ENCODE measurements at places on chromosomes 11 and 22.

DNA sequence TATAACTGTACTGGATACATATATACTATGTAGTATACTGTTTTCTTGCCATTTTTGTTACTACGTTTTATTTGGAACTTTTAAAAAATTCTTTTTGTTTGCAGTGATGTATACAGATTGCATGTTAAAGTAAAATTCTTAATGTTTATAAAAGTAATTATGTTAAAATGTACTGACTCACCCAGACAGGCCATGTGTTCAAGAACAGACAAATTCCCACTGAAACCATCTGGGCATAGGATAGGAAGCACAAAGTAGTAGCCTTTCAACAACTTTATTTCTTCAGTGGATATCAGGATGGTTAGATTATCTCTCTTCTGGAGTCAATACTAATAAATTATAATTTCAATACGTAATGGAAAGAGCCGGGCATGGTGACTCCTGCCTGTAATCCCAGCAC is 19.8 kb downstream of the PRMT3 start:
- DNase-seq, result no peak

- DNase-seq, result no peak
These were observed 140.1 kb downstream of the ST3GAL4 start for GRCh38 chr11:126495281-126496220.

DNA sequence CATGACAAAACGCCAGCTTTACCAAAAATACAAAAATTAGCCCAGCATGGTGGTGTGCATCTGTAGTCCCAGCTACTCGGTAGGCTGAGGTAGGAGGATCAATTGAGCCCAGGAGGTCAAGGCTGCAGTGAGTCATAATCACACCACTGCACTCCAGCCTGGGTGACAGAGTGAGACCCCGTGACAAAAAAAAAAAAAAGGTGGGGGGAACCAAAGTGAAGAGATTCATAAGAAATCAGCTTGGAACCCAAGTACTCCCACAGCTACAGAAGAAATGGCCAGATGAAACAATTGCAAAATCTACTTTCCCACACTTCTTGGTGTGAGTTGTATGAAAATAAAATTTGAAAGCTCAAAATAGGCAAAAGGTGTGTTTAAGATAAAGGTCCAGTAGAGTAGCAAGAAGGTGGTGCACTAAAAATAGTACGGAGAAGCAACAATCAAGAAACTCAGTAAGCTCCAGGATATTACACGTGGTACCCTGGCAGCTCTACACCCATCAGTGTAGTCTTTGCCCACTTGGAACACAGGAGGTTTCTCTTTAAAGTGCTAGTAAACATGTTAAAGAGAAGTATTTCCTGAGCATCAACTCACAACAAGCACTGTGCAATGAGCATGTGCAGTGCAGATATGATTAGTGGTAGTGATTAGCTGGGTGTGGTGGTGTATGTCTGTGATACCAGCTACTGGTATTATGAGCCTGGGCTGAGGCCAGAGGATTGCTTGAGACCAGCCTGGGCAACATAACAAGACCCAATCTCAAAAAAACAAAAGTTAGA is 5.3 kb downstream of the HARBI1 start:
- no peak for DNase-seq

DNA sequence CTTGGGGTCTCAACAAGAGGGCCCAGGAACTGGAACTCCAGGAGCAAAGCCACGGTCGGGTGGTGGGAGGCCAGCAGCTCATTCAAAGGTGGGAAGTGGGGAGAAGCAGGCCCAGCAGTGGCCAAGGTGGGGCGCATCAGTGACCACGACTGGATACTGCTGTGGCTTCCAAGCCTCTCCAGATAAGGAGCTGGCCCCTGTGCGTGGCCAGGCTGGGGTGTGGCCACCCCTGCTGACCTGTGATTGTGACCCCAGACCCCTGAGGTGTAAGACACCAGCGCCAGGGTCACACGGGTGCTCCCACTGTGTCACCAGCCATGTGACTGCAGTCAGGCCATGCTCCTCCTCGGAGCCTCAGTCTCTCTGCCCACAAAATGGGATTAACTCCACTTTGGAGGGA is 20.3 kb downstream of the A4GALT start:
- DNase-seq, result no peak

DNA sequence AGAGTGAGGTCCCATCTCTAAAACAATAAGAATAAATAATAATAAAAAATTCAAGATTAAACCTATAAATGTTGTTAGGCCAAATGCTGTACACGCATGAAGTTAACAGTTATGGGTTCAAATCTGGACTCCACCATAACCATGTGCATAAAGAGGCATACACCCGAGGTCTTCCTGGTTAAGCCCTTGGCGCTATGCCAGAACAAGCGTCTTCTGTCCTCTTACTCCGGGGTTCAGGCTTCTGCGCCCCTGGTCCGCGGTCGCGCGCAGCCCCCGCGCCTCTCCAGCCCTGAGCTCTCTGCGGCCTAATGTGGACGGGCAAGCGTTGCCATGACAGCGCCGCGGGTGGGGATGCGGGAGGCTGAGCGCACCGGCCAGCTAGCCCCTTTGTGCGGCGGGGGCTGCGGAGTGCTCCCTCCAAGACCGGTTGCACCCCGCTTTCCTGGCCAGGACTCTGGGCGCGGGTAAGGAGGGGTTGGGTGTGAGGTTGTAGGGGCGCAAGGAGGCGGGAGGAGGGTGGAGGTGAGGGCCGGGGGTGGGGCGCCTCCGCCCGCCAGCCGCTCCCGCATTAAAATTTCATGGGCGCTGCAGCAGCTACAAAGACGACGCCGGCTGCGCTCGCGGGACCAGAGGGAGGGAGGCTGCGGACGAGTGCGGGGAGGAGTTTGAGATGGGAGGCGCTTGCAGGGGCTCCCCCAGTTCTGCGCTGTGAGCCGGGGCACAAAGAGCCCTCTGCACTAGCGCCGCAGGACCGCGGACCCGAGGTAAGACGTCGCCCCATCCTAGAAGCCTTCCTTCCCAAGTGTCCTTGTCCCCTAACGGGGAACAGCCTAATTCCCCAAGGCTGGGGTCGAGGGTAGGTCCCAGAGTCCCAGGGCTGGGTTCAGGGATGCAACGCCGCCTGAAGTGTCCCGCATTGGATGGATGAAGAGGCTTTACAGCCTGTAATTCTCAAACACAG is at the start of gene MIAT:
Gene MIAT (plus strand): TSS at position 698 of the 961 bp plus-strand sequence.
- DNase-seq, result no peak

DNA sequence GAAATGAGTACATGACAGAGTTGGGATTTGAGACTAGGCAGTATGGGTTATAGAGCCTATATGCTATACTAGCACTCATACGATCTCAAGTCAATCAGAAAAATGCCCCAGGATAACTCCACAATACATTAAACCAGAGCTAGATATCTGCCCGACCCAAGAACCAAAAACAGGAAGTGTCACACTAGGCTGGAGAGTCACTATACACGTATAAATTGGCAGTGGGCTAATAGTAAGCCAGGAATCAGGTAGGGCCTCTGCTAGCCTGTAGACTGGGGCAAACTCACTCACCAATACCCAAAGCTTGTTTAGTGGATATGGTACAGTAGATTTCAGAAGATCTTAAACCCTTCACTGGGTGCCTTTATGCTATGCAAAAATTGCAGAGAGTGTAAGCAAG is 16.2 kb upstream of the EIF4G2 start:
- DNase-seq, result no peak

DNA sequence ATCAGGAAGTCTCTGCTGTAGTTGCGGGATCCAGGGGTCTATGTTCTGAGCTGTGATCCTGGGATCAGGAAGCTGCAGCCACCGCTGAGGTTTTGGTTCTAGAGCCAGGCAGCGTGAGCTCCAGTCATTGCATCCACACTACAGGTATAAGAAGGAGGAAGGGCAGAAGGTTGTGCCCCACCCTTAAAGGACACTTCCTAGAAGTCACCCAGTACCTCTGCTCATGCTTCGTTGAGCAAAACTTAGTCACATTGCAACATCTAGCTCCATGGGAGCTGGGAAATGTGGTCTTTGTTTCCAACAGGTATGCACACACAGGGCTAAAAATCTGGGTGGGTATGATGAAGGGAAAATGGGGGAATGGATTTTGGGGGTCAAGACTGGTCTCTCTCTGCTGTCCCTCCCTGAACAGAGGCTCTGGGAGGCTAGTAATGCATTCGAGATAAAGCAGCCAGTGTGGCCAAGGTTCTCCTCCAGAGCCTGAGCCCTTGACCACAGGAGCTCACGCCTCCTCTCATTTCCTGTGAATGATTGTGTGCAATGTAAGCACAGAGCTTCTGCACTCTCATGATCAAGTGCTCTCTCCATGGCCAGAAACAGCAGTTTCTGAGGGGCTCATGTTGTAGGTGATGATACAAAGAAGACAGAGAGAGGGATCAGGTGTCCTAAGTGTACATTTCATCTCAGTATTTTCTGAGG is 86.8 kb upstream of the OR4B1 start:
- DNase-seq, result no peak

GRCh38 chr11:68690671-68691401 is 6.5 kb downstream of the GAL start:
- DNase-seq, result no peak

GRCh38 chr11:93652679-93653078 is 8.8 kb upstream of the CEP295 start:
- DNase-seq, result no peak

DNA sequence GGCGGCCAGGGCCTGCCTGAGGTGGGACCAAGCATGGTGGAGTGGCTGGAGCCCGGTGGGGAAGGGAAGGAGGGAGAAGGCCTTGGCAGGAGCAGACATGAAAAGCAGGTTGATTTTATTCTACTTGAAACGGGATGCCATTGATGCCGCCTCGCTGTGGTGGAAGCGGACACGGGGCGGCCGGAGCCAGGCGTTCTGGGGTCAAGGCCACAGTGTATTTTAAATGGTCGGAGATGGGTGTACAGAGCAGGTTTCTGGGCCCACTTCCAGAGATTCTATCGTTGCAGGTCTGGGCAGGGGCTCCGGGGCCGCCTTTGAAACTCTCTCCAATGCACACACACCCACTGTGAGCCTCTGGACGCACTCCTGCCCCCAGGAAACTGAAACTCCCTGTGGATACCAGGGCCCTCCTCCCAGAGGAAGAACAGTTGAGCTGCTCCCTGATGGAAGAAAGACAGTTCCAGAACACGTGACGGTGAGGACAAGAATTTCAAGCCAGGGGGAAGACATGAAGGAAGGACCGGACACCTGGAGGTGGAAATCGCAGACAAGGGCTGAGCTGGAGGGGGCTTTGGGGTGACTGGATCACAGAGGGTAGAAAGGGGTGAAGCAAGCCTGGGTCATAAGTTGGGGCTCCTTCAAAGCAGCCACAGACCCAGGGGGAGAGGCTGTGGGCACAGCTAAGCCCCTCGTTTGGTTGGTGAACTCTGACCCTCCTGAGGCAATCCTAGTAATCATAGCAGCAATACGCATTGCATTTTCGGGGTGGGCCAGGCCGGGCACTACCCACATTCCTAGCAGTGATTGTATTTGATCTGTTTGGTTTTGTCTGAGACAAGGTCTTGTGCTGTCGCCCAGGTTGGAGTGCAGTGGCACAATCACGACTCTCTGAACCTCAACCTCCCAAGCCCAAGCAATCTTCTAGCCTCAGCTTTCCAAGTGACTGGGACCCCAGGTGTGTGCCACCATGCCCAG is 12.3 kb upstream of the LINC01488 start:
- DNase-seq, result no peak

GRCh38 chr11:48017831-48018527 is 37.6 kb downstream of the PTPRJ start:
- DNase-seq, result no peak

DNA sequence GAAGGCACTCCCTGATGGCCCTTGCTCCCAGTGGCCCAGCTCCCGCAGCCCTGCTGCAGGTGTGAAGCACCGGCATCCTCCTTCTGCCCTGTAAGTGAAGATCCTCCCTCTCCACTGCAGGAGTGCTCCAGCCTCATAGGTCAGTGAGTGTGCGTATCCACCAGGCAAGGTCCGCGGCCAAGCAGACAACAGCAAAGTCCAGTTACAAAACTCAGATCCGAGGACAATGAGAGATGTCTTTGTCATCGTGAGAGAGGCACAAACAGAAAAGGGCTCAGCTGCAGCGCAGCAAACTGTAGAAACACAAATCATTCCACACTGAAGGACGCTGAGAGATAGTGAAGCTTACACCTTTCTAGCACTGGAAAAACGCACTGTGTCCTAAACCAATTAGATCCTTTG is 46.1 kb downstream of the MYH9 start:
- no peak for DNase-seq

DNA sequence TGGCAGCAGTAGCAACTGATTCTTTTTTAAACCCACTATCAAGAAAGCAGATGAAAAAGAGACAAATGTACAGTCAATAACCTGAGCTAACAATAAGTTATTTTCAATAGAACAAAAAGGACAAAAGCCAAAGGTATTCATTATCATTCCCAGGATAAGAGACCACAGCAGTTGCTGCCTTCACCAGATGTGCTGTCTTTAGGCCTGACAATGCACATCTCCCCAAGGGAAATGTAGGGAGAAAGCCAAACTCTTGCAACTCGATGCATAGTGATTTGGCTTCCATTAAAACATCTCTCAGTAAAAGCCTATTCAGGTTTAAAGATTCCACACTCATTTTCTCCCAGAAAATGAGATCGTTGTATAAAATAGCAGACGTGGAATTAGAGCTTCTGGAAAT is 210.7 kb downstream of the METTL15 start:
- no peak for DNase-seq

- no peak for DNase-seq
These were observed 83.5 kb downstream of the SLC36A4 start for GRCh38 chr11:93114304-93114703.

DNA sequence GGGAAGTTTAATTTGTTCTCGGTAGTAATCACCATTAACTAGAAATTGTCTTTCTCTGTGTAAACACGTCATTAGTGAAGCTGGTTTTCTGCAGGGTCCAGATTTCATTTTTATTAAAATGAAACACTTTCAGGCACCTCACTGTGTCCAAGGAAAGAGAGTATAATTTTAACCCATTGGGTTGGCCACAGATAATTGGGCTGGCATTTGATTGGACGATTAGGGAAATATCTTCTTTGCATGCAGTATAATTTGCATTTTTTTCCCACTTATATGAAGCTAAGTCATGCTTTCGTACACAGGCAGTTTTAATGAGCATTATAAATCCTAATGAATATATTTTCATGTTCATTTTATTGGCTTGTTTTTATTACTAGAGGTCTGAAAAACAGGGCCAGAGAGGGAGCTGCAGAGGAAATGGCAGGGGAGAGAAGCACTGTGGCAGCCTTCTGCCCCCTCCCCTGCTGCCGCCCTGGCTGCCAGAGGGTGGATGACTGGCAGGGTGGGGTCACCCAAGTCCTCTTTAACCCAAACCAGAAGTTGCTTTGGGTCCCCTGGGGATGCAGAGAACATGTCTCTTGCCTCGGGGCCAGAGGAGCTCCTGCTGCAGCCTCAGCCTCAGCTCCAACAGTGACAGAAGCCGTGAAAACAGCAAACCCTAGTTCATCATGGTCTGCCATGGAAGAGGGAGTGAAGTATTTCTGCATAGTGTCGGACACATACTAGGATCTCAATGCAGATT is 93.9 kb downstream of the PKNOX2 start:
- DNase-seq, result no peak

All from NCI-H187 (cell line).